Muscle of leg (tissue), 16 donors: ENCODE measurements at places on chromosomes 3 and 15.
A peak's percentile ranks its signal among the peaks of the same experiment; 100 is the strongest.

DNA sequence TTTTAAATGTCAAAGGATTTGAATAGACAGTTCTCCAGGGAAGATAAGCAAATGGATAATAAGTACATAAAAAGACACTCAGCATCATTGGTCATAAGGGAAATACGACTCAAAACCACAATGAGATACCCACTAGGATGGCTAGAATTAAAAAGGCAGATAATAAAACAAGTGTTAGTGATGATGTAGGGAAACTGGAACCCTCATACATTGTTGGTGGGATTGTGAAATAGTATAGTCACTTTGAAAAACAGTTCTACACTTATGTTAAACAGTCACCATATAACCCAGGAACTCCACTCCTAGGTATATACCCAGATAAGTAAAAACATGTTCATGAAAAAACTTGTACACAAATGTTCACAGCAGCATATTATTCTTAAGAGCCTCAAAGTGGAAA lies 72.5 kb downstream of the GPR156 start:
- no peak for DNase-seq

DNA sequence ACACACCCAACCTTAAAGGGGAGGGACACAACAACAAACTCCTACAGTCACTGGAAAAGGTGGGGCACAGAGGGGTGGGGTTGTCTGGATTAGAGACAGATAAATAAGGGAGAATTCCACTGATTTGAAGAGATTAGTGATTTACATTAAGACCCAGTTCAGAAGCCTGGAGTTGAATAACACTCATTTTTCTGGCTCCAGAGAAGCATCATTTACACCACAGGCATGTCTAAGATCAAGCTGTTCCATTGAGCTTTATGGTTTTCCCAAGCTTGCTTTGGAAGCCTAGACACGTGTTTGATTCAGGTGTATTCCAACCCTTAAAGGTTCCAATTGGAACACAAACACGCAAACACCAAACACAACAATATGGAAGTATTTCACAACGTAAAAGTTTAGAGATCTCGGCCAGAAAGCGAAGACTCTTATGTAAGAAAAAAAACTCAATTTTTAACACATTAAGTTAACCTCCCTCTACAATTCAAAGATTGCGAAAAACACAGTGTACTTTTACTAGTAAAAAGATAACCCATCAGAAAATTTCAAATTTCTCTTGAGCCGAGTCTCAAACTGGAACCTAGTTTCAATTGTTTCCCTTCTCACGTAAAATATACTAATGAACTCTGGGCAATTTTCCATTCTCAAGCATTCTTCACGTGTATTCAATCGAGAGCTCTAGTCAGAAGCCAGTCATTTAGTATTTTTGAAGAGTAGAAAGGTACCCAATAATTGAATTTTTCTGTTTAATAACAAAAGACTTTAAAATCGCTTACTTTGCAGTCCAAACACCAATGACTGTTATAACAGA lies 2.1 kb downstream of the TRA2B start:
- peak; percentile 62 for DNase-seq

DNA sequence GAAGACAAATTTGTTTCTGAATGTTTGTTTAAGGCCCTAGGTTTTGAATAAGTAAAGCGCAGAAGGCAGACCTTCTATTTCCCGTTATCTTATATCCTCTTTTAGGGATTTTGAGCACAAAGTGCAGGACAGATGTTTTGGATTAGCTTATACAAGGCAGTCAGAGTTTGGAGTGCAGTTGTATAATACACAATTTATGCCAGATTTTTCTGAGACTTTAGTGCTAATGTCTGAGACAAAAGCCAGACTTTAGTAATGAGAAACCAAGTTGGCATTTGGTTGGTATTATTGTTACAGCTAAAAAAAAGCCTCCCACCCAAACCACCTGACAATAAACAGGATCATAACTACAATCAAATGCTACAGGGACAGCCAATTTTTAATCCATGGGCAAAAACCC lies 309.9 kb upstream of the SATB1 start:
- peak; percentile 87 for DNase-seq

DNA sequence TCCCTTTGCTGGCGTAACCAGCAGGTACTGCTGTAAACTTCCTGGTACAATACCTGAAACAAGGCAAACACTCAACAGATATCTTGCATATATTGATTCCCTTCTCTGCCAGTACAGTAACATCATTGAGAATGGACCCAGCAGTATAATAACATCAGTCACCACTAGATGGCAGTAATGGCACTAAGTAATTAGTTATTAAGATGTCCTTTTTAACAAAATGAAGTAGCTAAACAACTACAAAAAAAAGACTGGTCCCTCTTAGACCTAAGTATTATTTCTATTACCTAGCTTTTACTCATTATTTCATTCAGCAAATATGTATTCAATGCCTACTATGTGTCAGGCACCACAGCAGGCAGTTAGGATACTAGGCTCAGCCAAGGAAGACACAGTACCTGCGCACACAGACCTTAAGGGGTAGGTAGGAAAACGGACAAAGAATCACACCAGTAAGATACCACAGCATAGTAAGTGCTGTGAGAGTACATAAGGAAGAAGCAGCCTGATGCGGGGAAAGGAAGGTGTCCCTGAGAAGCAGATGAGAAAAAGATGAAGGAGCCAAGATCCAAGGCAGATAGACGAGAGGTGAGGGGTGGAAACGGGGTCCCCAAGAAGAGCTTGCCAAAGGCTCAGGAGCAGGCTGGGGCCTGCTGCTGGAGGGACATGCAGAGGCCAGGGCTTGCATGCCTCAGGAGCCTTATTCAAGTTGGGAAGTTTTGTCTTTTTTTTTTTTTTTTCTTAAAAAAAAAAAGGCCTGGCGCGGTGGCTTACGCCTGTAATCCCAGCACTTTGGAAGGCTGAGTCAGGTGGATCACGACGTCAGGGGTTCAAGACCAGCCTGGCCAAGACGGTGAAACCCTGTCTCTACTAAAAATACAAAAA lies 102.7 kb upstream of the CHD2 start:
- peak; percentile 90 for DNase-seq

- DNase-seq, result peak; percentile 75
Measured at GRCh38 chr3:162525771-162526170, 1029.2 kb downstream of the OTOL1 start.

DNA sequence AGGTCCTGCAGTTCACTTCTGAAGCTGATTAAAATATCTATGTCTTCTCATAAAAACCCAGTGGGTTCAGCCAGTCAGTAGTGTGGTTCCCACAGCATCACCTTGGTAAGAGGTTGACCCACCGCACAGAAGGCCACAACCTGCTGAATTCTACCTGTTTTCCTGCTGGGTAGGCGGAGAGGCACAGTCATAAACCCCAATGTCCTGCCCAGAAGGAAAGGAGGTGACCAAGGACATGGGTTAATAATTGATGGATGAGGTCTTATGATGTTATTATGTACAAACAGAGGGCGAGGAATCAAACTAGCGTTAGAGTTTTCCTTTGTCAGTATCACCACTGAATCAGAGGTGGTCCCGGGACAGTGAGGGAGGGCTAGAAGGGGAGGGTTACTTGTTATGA lies 27.8 kb downstream of the CA12 start:
- DNase-seq, result no peak

DNA sequence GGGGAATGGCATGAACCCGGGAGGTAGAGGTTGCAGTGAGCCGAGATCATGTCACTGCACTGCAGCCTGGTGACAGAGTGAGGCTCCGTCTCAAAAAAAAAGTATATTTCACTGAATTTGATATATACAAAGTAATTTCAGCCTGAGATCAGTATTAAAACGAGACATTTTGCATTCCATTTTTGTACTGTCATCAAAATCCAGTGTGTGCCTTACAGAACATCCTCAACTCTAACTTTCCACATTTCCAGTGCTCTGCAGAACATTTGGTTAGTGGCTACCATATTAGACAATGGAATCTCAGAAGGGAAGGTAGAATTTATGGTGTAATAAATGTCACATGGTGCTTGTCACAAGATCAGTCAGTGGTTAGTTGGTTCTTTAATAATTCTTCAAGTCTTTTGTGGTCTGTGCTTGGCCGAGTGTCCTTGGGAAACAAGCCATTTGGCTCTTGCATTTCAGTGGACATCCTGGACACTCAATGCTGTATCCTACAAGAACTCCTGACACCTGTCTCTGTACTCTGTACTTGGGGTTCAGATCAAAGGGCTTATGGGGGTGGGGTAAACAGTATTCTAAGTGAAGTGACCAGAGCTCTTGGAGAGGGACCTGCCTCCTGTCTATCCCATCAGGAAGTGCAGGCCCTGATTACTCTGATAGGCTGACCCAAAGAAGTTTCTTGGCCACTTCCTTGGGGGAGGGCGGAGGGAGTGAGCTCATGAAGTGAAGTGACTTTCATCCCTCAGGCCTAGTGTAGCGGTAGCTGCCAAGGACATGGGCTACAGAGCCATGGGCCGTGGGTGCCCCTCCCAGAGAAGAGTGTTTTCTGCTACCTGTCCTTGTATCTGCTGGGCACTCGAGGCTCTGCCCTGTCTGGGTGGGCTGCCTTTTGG lies 3.7 kb downstream of the ACVR2B start:
- no peak for DNase-seq

DNA sequence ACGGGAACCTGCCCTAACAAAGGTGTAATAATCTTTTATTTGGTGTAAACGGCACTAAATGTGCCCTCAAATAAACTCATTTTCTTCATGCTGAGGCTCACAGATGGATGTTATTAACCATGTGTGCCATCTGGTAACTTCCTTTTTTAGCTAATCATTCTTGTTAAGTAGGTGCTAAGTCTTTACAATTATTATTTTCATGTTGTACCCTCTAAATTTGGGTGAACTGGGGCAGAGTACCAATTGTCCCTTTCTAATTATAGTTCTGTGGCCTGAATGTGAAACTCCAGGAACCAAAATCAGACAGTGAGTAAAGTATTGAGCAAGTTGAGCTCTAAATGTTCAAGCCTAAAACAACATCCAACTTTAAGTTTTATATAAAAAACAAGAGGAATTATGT lies 220.7 kb upstream of the CADM2 start:
- no peak for DNase-seq

DNA sequence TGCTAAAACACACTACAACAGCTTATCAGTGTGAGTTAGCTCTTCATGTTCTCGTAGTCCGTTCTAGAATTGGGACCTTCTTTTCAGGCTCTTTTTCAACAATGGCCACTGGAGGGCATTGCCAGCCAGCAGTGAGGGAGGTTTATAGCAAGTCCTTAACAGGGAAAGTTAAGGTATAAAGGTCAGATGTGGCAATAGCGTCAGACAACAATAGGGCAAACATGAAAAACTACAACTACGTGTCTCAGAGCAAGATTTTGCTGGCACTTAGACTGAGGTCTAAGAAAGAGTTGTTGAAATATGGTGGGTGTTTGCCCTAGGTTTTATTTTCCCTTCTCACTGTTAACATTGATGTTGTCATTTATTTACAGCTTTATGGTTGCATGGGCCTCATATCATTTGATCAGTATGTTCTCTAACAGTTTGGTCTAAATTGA lies 161.4 kb downstream of the GMNC start:
- DNase-seq, result no peak

- DNase-seq, result no peak
Measured at GRCh38 chr15:60799885-60800284, 320.9 kb upstream of the ICE2 start.

- no peak for DNase-seq
Measured at GRCh38 chr15:92168066-92168683, 225.5 kb upstream of the ST8SIA2 start.

DNA sequence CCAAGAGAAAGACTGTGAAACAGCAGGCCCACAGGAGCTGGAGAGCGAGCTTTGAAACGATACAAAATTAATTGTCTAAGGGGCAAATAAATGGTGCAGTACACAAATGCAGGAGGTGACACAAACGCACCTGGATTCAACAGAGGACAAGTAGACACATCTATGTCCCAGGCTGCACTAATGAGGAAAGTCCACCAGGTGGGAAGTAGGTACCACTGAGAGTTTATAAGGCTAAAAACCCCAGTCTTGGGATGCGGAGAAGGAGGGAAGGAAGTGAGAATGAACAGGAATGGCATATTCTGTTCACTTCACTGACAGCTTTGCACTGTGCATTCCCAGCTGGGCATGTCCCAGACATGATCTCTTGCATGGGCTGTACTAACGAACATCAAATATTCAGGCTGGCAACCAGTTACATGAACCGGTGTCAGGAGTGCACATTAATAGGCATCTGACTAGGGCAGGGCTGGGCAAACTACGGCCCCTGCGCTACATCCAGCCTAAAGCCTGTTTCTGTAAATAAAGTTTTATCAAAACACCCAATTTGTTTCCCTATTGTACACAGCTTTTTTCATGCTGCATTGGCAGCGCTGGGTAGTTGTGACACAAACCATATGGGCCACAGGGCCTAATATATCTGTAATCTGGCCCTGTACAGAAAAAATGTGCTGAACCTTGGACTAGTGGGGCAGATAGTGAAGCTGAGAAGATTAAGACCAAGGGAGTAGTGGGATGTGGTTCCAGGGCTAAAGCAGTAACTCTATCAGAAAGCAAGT lies 107.0 kb downstream of the IGF2BP2 start:
- no peak for DNase-seq

DNA sequence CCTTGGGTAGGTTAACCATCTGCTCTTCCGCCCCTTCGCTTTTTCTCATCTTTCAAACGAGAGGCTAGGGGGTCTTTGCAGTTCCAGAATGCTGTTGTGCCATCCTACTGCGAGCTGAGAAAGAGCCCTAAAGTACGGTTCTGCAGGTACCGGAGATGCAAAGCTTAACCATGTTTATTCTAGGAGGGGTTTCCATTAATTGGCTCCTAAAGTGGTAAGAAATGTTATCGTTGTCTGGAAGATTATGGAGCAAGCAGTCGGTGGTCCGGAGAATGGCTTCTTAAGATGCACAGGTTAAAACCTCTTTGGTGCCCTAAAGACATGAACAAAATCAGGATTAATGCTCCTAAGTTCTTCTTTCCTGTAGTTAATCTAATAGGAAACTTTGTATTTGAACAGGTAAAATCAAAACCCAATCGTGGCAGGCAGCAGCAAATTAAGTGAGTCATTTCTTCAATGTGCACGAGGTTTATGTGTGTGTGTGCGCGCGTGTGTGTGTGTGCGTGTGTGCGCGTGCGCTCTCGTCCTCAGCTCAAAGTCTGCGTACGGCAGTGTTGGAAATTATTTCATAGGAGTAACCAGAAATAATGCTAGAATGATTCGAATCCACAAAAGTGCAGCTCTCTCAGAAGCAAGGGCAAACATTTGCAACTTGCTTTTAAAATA lies 772 bp downstream of the FAM81A start:
- DNase-seq, result peak; percentile 36

- DNase-seq, result no peak
Measured at GRCh38 chr3:77412584-77412983, 372.7 kb downstream of the ROBO2 start.

- DNase-seq, result peak; percentile 26
Measured at GRCh38 chr15:93861413-93861812, 369.9 kb upstream of the MCTP2 start.

DNA sequence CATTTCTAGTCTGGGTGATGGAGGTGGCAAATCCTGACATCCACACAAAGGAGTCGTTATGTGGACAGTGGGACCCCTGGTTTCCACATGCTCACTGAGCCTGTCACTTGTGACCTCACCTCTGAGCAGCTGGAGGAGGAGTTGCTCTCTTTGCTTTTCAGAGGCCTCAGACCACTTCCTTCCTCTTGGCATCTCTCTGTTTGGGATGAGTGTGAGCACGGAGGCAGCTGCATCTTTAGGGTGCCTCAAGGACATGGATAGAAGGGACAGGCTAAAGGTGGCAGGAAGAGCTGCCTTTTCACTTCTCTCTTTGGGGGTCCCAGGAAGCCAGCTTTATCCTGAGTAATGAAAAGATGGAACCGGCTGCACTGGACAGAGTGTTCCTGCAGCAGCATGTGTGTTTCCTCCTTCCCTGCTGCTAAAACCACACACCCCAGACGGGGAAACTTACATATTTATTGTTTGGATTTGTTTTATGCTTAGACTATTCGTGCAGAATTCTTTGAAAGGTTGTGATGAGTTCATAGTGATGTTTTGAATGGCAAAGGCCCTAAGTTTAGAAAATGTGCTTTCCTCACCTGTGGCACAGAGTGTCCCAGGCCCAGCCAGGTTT lies 31.8 kb downstream of the GPR171 start:
- peak; percentile 60 for DNase-seq
